ENCODE measurements at places on chromosomes 1 and 21.

DNA sequence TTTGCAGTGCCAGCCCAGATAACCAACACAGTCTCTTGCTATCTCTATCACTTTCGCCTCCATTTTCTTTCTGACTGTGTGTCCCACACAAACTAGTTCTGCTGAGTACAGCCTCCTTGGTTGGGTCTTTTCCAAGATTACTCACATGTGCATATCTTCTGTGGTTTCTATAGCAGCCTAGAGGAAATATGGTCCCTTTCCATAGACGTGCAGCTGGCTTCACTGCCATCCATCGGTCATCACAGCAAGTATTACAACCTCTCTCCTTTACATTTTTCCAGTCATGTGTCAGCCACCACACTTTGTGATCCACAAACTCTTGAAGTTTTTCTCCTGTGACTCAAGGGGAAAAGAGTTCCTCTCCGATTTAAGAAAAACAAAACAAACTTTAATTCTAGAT, 893.4 kb upstream of the ADGRL4 start:
- no peak for DNase-seq

DNA sequence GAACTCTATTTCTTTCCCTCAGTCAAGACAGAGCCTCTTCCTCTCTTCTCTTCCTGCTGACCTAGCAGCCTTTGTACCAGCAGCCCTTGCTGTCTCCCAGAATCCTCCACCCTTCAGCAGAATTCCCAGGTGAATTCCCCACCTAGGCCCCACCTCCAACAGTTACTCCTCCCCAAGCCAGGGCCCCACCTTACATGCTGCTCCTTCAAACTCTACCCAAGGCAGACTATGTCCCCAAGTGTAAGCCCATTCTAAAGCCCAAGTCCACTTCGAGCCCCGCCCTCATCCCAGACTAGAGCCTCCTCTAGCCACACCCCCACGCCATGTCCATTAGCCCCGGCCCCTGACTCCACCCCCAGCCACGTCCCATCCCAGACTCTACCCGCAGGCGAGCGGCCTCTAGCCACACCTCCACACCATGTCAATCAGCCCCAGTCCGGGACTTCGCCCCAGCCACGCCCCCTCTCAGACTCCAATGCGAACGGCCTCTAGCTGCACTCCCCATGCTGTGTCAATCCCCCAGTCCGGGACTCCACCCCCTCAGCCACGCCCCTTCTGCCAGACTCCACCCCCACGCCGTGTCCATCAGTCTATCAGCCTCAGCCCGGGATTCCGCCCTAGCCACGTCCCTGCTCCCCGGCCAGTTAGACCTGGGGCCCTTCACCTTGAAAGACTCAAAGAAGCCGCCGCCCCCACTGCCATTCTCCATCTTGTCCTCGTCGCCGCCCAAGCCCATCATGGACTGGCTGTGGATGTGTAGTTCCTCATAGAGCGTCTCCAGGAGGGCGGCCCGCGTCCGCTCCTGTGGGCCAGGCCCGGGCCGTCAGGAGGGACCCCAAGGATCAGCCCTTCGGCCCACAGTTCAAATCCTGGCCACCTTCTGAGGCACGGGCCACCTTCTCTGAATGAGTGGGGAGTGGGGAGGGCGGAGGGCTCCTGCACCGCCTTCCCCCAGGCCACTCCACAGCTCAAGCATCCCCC, 61.3 kb downstream of the RAP1GAP start:
- peak; percentile 97 for DNase-seq

DNA sequence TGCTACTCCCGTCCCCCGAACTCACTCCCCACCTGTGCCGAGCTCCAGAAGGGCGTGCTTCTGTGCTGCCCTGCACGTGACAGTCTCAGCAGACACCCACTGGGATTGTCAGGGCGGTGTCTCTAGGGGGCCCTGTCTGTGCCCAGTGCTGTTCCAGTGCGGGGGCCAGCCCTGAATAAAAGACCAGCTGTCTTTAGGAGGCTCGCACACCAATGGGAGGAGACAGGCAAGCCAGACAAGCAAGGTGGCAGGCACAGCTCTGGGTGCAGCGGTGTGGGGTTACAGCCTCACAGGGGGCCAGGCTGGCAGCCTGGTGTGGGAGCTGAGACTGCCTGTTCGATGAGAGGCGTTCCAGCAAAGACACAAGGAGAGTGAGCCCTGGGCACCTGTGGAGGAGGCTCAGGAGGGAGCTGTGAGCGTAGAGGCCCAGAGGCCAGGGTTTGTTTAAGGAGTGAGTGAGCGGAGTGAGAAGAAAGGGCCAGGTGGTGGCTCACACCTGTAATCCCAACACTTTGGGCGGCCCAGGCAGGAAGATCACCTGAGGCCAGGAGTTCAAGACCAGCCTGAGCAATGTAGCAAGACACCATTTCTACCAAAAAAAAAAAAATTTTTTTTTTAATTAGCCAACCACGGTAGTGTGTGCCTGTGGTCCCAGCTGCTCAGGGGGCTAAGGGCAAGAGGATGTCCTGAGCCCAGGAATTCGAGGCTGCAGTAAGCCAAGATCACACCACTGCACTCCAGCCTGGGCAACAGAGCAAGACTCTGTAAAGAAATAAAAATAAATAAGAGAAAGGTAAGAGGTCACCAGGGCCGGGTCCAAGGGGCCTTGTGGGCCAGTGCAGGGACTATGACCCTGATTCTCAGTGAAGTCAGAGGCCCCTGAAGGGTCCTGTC, 48.2 kb upstream of the ARHGEF16 start:
- DNase-seq: no peak

DNA sequence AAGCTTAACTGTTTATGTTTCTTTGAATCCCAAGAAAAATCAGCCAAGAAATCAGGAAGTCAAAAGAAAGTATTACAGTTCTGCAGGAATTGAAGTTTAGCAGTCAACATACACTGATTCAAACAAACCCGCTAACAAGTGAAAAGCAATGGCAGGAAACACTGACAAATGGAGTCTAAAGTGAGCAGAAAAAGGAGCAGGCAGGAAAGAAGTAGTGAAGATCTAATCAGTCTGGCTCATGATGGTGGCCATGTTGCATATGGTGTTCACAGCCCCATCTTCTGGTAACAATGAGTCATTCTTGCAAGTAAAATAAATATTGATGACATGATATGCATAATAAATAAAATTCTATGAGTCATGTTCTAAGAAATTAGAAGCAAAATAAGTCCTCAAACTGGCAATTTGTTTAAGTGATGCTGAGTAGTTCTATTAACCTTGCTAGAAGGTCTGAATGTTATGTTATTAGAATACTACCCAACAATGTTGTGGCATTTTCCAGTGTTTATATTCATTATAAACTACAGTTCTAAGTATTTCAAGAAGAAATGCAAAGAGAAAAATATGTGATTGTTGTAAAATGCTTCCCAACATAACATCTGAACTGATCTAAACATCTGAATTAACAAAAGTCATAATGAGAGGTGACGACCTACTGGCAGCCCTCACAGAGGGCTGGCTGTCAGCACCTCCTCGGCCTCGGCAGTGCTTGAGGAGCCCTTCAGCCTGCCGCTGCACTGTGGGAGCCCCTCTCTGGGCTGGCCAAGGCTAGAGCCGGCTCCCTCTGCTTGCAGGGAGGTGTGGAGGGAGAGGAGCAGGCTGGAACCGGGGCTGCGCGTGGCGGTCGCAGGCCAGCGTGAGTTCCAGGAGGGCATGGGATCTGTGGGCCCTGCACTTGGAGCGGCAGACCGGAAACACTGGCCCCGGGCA, 5.7 kb upstream of the ACBD6 start:
- DNase-seq: no peak

DNA sequence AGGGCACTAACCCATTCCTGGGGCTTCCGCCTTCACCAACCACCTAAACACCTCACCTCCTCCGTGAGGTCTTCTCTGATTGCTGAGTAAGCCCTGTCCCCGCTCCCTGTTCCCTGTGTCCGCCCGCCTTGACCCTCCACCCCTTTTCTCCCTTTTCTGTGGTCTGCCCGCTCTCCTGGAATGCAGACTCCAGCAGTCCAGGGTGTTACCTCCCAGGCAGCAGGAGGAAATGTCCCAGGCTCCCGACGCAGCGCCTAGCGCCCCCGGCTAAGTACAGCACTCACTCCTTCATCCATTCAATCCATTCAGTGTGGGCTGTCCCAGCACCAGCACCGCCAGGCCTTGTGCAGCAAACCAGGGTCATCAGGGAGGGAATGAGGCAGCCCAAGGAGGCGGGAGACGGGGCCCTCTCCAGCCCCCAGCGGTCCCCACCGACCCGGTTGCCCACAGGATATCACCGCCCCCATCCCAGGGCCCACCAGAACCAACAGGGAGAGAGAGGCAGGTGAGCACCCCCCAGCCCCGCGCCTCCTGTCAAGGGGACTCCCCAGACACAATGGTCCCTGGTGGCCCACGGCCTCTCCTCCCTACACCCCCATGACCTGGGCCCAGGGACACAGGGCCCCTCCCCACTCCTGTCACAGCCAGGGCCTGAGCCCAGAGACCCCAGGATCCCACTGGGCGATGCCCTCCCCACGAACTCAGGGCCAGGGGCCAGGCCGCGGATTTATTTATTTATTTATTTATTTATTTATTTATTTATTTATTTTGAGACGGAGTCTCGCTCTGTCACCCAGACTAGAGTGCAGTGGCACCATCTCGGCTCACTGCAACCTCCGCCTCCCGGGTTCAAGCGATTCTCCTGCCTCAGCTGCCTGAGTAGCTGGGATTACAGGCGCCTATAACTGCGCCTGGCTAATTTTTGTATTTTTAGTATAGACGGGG, 10.2 kb downstream of the TNFRSF14 start:
- DNase-seq: no peak

- DNase-seq: peak; percentile 64
Observed at GRCh38 chr21:36854391-36854790, 112.1 kb downstream of the HLCS start.

DNA sequence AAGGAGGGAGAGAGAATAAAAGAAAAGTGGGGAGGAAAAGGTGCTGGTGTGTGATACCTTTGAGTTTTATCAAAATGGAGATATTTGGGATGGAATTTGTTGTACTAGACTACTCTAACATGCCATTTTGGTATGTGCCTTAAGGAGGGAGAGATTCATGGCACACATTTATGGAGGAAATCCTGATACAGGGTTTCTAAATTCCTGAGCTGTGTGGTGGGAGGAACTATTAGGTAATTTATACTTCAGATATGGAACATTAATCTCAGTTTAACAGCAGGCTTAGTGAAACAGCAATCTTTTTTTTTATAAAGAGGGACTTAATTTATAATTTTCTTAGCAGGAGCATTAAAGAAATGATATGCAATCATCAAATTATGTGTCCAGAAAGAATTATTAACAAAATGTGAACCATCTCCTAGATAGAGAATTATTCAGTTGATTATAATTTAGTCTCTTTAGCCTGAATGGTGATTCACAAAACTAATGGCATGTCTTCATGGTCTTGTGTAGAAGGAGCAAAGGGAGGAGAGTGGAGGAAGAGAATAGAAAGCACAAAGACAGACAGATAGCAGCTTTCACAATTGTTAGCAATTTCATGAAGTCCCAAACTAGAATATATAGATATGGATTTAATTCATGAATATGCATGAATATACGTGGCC, 301.6 kb downstream of the HLX start:
- DNase-seq: no peak

DNA sequence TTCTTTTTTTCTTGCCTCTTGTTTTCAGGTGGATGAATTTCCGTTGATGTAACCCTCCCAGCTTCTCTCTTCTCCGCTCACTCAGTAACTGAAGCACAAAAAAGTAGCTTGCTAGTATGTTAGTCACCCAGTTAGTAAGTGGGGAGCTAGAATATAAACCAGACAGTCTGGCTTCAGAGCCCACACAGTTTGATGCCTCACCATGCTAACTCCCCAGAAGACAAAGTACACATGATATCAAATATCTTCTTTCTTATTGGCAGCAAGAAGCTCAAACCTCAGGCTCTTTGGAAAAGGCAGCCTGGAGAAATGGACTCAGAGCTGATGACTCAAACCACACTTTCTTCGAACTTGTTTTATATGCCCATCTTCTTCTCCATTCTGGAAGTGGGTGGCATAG, 187.5 kb upstream of the PLXNA2 start:
- no peak for DNase-seq
